ENCODE measurements at places on chromosomes 11 and 22.

GRCh38 chr11:81913793-81914192 lies 819.9 kb downstream of the FAM181B start:
- no peak for DNase-seq

DNA sequence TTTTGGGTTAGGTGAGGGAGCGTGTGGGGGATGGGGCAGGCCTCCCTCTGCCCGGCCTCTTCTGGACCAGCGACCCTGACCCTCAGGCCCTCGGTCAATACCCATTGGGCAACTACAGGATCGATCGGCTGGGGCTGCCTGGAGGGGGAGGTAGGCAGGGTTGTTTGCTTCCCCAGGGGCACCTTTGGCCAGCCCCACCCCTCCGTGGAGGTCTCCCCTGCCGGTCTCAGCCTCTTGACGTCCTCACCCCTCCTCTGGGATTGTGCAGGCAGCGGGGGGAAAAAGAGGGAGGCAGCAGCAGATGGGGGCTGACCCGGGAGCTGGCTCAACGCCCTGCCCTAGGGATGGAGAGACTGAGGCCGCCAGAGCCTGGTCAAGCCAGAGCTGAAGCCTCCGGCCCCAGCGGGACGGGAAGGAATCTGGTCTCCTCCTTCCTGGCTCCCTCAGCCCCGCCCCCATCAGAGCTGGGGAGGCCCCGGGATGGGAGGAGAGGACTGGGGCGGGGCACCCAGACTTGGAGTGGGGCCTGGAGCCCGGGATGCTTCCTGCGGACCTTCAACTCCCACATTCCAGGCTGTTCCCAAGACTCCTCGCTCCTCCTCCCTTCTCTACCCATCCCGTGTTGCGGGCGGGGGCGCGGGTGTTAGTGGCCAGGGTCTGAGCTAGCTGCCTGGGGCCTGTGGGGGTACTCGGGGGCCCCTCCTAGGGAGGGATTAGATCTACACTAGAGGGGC lies 14.4 kb upstream of the CDC42EP1 start:
- no peak for DNase-seq

- no peak for DNase-seq
Observed at GRCh38 chr11:2121227-2122130, 17.7 kb downstream of the IGF2 start.

DNA sequence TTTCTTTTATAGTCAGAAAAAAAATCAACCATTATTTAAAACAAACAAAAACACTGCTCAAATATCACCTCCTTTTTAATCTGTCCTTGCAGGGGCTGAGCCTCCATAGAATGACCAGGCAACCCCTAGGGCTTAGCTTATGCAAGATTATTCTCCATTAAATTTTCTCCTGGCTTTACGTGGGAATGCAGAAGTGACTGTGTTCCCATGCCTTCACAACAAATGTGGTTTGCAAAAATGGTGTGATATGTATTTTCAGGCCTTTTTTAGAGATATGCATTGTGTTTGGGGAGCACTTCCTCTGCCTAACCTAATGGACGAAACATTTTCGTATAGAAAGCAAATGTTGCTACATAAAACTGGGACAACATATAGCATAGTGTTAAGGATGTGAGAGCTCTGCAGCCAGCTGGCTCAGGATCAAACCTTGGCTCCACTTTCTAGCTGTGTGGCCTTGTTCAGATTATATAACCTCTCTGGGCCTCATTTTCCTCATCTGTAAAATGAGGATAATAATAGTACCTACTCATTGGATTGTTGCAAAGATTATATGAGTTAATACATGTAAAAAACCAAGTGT lies 82.6 kb downstream of the PARVA start:
- no peak for DNase-seq

GRCh38 chr22:50058906-50059880 lies 1.1 kb upstream of the TTLL8 start:
- no peak for DNase-seq

GRCh38 chr11:8265681-8266241 lies 2.1 kb upstream of the LMO1 start:
- no peak for DNase-seq

- DNase-seq, result no peak
Observed at GRCh38 chr22:50243685-50244419, 971 bp downstream of the TUBGCP6 start.

DNA sequence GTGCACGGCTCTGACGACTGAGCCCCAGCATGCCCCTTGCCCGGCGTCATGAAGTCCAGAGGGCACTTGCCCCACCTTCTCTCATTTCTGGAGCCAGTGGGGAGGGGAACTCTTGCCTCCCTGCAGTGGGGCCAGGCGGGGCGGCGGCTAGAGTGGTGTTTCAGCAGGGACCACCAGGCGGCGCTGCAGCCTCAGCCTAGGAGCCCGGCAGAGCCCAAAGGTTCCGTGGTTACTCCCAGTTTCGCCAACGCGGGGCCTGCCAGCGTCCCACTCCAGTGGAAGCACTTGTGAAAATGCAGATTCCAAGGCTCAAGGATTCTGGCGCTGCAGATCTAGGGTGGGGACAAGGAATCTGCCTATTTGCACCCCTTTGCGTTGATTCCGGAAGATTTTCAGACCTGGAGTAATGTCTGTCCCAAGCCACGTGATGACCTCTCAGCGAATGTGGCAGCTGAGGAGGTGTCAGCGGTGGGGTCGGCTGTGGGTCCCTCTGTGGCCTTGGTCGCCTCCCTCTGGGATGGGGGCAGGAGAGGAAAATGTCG lies 55.7 kb downstream of the CD82 start:
- peak; percentile 65 for DNase-seq

GRCh38 chr11:65736810-65737209 lies 16.2 kb upstream of the RNASEH2C start:
- no peak for DNase-seq

- DNase-seq, result no peak
Observed at GRCh38 chr22:23282089-23282501, 101.8 kb downstream of the BCR start.

- peak; percentile 69 for DNase-seq
Observed at GRCh38 chr22:43000441-43001175, 14.3 kb downstream of the PACSIN2 start.

GRCh38 chr11:132422722-132423121 lies 1052.3 kb downstream of the NTM start:
- no peak for DNase-seq

DNA sequence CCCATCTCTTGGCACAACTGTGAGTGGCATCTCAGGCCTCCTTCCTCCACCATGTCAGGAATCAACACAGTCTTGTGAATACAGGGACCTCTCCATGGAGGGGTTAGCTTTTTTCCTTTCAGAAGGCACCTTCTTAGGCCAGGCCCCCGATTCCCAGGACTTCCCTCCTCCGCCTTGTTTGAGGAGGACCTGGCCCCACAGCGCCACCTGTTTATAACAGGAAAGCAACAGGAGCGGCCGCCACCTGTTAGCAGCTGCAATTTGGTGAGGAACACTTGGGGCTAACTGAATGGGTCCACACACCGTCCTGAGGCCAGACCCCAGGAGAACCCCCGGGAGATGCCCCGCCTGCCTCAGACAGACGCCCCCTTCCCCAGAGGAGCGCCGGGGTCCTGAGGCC lies 3.8 kb upstream of the PKP3 start:
- no peak for DNase-seq

GRCh38 chr11:118939953-118940598 lies 14.3 kb upstream of the BCL9L start:
- DNase-seq, result peak; percentile 69

DNA sequence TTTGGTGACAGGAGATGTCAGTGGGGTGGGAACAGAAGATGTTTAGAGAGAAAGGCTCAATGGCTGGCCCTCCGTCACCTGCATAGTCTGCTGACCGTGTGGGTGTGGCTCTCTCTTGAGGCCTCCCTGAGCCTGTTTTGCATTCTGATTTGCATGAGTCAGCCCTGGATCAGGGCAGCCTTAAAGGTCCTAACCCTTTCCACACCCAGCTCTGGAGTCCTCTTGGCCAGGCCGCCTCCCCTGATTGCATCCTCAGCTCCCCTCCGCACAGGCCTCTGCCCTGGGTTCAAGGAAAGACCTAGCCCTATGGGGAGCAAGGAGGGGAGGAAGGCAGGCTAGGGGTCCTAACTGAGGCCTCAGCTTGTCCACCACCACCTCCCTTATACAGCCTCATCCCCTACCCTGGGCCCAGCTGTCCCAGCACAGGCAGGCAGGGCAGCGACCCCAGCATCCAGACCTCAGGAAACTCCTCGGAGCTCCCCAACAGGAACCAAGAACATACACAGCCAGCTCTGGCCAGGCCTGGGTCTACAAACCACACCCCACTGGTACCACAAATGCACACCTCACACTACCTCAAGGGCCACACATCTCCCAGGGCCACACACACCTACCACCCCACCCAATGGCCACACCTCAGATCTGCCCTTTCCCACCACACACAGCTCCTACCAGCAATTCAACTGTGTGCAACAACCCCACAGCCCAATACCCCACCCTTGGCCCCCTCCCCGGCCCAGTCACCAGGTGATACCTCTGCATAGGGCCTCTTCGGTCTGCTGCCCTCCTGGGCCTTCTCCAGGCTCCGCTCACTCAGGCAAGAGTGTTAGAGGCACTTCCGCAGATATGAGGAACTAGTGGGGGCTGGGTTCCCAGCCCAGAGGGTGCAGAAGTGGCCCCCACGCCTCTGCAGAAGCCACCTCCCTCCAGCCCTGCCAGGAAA lies 13.7 kb downstream of the ARAP1 start:
- DNase-seq, result no peak

DNA sequence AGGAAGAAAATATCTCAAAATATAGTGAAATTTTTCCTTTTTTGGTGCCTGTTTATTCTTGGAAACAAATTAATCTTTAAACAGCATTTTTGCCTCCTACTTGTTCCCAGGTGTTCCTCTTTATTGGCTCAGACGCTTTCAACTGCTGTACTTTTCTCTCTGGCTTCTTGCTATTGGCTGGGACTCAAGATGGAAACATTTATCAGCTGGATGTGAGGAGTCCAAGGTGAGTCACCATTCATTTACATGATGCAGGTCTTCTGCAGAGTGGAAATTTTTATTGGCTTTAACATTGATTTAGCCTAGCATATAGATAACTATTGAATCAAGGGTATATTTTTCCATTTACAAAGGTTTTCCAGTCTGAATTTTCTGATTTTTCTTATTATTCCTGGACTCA lies 34.4 kb upstream of the DNAJB13 start:
- DNase-seq, result no peak

DNA sequence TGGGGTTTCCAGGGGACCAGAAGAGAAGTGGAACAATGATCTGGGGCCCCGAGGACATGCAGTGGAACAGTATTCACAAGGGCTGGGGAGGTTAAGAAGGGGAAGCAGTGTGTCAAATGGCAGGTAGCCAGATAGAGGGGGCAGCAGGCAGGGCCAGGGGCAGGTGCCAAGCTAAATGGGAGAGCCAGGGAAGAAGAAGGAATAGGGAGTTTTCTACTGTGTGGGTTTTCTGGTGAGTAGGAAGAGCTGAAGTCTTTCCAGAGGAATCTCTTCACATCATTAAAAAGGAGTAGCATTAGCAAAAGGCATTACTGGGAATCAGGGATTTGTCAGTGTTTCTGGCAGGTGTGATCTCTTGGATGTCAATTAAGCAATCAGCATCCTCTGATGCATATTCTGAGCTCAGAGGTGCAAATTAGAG lies 55.8 kb downstream of the IRAG1 start:
- no peak for DNase-seq

GRCh38 chr22:41410311-41410751 lies 28.6 kb downstream of the TEF start:
- DNase-seq, result no peak

GRCh38 chr11:3845670-3846069 lies 4.9 kb upstream of the RHOG start:
- no peak for DNase-seq

- DNase-seq, result no peak
Observed at GRCh38 chr11:9029422-9029821, 25.6 kb upstream of the NRIP3 start.

Data from stimulated activated CD4-positive, alpha-beta T cell treated with anti-CD3 and anti-CD28 coated beads, Interleukin-4, amount 100 ng/mL, for 24 hours (primary cell).